Stimulated activated CD4-positive, alpha-beta T cell treated with anti-CD3 and anti-CD28 coated beads, TNF-alpha, amount 100 ng/mL, for 4 hours (primary cell): ENCODE measurements at places on chromosomes 7 and 10.

DNA sequence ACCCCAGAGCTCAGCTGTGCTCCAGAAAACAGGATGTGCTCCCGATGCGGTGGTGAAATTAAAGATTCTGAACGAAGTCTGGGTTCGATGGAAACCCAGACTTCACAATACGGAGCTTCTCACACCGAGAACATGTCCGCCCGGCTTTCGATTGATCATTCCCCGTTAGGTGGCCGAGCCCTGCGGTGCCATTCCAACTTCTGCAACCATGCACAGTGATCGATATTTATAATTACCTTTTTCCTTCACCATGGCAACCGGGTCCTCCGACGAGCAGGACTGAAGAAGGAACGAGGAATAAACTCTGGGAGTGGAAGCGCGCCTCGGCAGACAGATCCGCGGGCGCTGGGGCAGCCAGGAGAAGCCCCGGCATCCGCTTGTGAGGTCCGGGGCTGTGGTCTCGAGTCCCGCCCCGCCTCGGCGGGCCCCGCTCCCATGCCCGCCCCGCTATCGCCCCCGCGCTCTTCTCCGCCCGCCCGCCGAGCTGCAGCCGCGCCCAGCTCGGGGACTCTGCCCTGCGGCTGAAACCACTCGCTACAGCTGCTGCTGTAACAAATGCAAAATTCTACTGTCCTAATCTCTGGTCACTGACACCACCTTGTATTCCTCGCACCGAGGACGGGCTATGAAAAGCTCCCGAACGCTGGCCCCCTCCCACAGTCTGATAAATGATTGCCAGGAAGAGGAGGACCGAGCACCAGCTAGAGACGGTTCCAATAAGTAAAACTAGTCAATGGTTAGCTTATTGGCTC, 26.2 kb downstream of the ABLIM1 start:
- DNase-seq, result peak; percentile 15

DNA sequence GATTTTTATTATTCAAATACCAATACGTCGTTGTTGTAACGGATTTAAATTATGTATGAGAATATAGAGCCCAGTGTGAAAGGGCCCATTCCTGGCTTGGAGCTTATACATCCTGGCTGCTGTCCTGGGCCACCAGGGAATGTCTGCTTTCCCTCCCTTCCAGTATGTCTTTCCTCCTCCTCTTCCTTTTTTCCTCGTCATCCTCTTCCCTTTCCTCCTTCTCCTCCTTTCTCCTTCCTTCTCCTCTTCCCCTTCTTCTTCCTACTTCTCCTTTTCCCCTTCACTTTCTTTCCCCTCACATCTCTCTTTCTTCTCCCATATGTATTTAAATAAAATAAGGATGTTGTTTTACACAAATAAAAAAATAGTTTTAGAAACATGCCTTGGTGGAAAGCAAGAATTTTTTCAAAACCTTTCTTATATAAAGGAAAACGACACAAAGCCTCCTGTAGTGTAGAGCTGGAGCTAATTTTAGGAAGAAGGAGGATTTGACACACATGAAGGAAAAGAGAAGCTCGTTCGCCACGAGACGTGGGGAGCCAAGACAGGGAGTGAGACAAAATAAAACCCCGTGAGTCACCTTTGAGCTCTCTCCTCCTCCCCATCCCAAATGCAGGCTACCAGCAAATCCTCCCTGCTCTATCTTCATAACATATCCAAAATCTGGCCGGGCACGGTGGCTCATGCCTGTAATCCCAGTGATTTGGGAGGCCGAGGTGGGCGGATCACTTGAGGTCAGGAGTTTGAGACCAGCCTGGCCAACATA, 301.1 kb upstream of the LYZL1 start:
- DNase-seq, result no peak

DNA sequence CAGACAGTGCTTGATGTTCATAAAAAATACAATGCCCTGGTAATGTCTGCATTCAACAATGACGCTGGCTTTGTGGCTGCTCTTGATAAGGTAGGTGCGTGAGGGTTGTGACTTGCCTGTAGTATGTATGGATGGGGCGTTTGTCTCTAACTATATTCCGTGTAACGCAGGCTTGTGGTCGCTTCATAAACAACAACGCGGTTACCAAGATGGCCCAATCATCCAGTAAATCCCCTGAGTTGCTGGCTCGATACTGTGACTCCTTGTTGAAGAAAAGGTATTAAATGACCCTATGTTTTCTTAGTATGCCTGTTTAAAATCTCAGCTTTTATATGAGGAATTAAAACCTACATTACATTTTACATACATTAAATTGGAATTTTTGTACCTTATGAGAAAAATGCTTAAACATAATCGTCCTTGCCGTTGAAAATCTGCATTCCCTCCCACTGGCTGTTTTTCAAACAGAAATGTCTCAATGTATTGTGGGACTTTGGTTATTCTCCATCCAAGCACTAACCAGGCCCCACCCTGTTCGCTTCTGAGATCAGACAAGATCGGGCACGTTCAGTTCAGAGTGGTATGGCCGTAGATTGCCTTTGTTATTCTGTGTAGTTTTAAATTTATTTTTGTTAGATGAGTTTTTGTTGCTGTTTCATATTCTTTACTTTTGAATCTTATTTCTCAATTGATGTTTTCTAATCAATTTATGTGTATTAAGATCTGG, 85.3 kb downstream of the CUL1 start:
- no peak for DNase-seq

DNA sequence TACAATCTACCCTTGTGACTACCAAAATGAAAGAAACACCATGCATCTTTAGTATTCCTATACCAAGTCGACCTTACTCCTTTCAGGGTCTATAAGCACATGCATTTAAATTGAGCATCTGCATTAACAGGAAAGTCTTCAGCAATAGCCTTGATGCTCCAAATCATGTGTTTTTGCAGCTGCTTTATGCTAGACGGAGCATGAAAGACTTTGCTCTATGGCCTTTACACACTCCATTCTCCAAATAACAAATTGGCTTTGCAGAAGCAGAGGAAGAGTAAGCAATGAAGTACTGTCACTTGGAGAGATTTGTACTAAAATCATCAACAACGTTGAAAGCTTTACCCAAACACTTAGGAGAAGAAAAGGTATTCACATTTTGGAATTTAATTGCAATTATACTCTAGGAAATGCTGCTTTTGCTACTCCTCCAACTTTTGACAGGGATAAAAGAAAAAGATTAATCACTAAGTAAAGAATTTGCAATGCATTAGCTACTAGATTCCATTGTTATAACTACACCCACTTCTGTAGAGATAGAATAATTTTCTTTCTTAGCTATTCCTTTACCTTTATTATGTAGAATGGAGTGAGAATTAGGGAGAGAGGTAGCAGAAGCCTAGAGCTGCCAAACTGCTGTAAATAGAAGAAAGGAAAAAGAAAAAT, 131.8 kb downstream of the SEMA3E start:
- DNase-seq, result no peak

GRCh38 chr7:22667562-22668239, 59.3 kb upstream of the IL6 start:
- no peak for DNase-seq

DNA sequence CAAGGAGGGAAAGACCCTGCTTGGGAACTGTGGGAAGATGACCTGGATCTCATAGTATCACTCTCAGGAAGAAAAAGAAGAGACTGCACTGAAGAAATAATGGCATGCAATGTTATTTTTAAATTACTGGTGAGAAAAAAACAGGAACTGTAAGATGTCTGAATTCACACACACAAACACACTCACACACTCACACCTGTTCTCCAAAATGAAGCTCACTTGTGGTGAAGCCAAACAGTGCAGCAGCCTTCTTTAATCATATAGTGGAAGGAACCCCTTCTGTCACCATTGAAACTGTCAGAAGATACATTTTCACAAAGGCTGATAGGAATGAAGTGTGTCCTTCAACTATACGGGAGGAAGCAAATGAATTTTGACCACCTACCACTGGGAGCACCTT, 156.5 kb upstream of the GHITM start:
- DNase-seq, result no peak

GRCh38 chr7:5631152-5631551, 150.3 kb downstream of the RNF216 start:
- DNase-seq, result no peak

GRCh38 chr10:99387541-99387940, 42.9 kb downstream of the GOT1 start:
- no peak for DNase-seq

GRCh38 chr10:45235798-45236220, 79.6 kb downstream of the OR13A1 start:
- no peak for DNase-seq

- no peak for DNase-seq
Measured at GRCh38 chr10:112811741-112812551, 138.1 kb upstream of the TCF7L2 start.

GRCh38 chr7:117230276-117231046, 92.4 kb downstream of the WNT2 start:
- no peak for DNase-seq

DNA sequence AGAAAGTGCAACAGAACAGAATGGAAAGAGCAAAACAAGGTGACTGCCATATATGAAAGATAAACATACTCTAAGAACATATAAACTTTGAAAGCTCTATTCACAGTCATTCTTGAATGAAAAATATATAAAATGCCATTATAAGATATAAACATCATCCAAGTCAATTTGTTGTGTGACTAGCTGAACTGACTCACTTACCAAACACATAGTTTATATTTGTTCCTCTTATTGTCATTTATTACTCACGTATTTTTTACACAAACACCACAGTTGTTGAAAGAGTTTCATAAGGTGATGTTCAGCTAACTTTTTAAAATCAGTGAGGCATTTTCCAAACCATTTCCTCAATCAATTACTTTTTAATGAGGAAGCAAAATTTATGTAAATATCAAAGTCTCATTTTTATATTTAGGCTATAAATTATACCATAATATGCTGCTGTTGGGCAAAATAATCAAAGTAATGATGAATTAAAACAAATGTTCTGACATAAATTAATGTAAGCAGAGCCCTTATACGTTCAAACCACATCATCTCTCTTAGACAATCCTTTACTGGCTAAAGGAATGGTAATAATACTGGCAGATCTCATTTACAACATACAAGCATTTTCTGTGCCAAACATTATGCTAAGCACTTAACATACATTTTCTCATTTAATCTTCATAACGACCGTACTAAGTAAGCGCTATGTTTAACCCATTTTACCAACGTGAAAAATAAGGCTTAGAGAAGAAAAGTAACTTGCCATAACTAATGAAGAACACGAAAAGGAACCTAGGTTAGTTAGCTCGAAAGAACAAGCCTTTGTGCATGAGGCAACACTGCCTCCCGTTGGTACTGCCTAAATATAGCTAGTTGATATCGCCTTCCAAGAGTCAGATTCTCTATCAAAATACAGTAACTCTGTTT, 7.3 kb downstream of the LRRN3 start:
- DNase-seq, result peak; percentile 43
